ENCODE measurements at places on chromosomes 5 and 9.

- no peak for DNase-seq
Observed at GRCh38 chr9:70574151-70574837, 159.8 kb upstream of the KLF9 start.

DNA sequence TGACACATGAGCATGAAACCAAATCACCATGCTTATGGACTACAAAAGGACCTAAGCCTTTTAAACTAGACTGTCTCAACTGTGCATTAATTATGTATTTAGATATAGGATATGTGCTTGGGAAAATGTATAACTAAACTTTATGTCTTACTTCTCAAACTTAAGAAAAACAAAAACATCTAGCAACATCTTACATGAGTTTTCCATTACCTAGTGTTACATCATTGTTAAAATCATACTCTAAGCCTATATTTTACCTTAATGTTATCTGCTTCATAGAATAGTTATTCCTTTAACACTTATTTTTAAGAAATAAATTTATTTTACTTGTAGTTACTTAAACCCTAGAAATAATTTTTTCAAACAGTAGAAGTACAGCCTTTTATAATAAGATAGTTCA, 24.0 kb downstream of the NME5 start:
- no peak for DNase-seq

DNA sequence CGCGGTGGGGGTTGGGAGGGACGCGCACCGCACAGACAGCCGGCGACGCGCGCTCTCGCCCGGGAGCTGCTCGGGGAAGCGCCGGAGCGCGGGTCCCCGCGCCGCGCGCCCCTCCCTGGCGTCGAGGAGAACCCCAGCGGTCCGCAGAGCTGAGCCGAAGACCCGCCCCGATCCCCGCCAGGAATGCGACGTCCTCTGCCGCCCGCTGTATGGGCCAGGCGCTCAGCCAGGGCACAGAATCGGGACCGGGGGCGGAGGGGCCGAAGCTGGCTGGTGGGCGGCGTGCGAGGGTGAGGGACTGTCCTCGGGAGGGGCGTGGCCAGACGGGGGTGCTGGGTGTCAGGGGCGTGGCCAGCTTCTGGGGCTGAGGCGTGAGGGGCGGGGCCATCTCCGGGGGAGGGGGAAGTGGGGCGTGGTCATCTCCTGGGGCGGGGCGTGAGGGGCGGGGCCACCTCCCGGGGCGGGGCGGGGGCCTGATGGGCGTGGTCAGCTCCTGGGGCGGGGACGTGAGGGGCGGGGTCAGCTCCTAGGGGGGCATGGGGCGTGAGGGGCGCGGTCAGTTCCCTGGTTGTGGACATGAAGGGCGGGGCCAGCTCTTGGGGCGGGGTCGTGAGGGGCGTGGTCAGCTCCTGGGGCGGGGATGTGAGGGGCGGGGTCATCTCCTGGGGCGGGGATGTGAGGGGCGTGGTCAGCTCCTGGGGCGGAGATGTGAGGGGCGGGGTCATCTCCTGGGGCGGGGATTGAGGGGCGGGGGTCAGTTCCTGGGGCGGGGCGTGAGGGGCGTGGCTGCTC, 965 bp downstream of the PTGDS start:
- peak; percentile 87 for DNase-seq

GRCh38 chr9:105074491-105074890, 146.5 kb upstream of the ABCA1 start:
- DNase-seq = no peak

GRCh38 chr9:73151653-73152542, at the start of gene ANXA1:
ANXA1 (plus strand) TSS chr9:73151865; CDS start chr9:73158536, 6,671 bp downstream.
- no peak for DNase-seq

- DNase-seq = no peak
Observed at GRCh38 chr5:143964919-143965318, 153.0 kb downstream of the HMHB1 start.

DNA sequence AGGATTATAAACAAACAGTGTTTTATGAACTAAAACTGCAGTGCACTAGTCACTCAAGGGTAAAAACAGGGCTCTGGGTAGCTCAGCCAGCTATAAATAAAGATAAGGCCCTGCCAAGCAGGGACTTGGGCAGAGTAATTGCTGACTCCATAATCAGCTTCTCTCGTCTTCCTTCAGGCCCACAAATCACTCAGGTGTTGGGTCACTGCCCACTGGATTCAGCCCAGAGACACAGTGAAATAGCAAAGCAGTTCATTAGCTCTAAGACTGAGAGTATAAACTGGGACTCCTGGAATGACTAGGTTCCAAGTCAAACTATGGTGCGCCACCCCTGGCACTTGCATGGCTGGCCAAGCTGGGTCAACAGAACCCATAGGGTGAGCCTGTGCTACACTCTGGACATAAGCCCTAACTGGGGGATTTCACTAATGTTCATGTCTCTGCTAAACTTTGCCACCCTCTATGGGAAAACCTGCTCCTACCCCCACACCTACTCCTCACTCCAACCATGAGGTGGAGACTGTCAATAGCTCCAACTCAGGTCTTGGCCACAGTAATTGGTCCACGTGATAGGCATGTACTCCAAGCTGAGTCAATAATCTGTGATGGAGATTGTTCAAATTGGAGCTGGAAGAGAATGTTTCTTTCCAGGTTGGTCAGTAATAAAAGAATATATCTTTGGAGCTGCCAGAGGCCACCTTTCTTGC, 158.5 kb downstream of the SLIT3 start:
- DNase-seq = no peak

- DNase-seq = no peak
Observed at GRCh38 chr5:77936365-77936693, 160.2 kb upstream of the TBCA start.

DNA sequence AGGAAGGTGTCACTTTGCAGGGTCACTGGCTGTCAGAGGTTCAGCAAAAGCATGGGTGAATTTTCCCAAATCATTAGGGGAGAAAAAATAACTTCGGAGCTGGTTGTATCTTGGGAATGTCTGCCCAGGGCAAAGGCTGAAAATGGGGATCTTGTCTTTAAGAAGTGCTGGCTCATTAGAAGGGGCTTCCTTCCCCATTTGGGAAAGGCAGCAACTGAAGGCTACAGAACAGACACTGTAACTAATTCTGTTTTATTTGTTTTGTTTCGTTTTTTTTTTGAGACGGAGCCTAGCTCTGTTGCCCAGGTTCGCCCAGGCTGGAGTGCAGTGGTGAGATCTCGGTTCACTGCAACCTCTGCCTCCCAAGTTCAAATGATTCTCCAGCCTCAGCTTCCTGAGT, 70.3 kb upstream of the PCA3 start:
- DNase-seq = no peak

GRCh38 chr9:120711841-120712538, 2.3 kb downstream of the MEGF9 start:
- no peak for DNase-seq

DNA sequence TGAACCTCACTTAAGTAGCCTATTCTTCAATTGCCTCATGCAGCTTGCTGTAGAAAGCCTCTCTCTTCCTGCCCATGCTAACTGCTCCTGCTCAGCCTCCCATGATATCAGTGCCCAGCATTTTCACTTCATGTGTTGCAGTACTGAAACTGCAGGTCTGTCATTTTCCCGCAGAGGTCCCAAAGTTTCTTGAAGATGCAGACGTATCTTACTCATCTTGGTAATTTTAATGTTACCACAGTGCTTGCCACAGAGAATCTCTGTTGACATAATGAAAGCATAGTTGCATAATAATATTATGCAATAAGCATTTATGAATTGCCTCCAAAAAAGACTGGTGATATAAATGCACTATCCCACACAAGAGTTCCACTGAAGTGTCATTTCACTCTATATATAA, 561.1 kb upstream of the DAP start:
- DNase-seq = no peak

GRCh38 chr5:143176048-143176447, 227.4 kb downstream of the NR3C1 start:
- DNase-seq = no peak

GRCh38 chr5:111070272-111071134, 1.0 kb upstream of the TSLP start:
- DNase-seq = no peak

GRCh38 chr5:6274846-6275543, 103.4 kb downstream of the MED10 start:
- no peak for DNase-seq

- no peak for DNase-seq
Observed at GRCh38 chr5:107772418-107773310, 101.9 kb upstream of the EFNA5 start.

GRCh38 chr5:27701931-27702903, 663.8 kb upstream of the CDH9 start:
- DNase-seq = no peak

GRCh38 chr5:159059722-159060121, 40.0 kb downstream of the EBF1 start:
- no peak for DNase-seq

GRCh38 chr5:161311146-161311708, 235.3 kb downstream of the GABRB2 start:
- no peak for DNase-seq

DNA sequence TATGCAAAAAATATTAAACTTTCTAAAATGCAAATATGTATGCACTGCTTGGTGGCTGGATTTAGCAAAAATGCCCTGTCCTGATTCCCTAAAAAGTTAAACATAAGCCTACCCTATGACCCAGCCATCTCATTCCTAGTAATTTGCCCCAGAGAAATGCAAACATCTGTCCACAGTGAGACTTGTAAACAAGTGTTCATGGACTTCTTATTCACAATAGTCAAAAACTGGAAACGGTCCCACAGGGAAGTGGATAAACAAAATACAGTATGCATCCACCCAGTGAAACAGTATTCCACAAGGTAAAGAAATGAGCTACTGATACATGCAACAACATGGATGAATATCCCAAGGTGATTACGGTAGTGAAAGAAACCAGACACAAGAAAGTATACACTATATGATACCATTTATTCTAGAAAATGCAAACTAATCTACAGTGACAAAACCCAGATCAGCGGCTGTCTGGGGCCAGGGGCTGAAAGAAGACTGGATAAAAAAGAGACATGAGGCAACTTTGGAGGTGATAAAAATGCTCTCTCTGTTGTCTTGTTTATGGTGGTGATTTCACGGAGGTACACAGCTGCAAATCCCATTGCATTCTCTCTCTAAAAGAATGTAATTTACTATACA, 277.3 kb downstream of the GLIS3 start:
- no peak for DNase-seq

DNA sequence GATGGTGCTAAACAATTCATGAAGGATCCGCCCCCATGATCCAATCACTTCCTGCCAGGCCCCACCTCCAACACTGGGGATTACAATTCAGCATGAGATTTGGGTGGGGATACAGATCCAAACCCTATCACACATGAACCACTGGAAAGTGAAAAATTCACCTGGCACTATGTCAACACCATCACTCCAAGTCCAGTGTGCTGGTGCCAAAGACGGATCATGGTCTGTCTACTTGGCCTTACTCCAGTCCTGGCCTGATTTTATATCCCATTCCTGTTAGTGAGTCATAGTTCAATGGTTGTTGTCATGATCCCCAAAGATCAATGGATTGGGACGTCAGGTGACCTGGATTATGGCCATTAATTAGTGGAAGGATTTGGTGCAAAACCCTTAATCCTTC, 147.4 kb upstream of the RPS23 start:
- no peak for DNase-seq

- DNase-seq = no peak
Observed at GRCh38 chr5:171578049-171578828, 158.8 kb downstream of the FGF18 start.

- DNase-seq = no peak
Observed at GRCh38 chr5:179488491-179488890, 61.9 kb upstream of the RUFY1 start.

DNA sequence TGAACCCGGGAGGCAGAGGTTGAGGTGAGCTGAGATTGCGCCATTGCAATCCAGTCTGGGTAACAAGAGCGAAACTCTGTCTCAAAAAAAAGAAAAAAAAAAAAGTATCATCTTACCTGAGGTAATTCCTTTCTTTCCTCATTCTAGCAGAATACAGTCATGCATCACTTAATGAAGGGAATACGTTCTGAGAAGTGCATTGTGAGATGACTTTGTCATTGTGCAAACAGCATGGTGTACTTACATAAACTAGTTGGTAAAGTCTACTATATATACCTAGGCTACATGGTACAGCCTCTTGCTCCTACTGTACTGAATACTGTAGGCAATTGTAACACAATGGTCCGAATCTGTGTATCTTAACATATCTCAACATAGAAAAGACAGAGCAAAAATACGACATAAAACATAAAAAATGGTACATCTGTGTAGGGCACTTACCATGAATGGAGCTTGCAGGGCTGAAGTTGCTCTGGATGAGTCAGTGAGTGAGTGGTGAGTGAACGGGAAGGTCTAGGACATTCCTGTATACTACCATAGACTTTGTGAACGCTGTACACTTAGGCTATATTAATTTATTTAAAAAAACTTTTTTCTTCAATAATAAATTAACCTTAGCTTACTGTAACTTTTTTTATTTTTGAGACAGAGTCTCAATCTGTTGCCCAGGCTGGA, 100.4 kb downstream of the GLDC start:
- DNase-seq = no peak

DNA sequence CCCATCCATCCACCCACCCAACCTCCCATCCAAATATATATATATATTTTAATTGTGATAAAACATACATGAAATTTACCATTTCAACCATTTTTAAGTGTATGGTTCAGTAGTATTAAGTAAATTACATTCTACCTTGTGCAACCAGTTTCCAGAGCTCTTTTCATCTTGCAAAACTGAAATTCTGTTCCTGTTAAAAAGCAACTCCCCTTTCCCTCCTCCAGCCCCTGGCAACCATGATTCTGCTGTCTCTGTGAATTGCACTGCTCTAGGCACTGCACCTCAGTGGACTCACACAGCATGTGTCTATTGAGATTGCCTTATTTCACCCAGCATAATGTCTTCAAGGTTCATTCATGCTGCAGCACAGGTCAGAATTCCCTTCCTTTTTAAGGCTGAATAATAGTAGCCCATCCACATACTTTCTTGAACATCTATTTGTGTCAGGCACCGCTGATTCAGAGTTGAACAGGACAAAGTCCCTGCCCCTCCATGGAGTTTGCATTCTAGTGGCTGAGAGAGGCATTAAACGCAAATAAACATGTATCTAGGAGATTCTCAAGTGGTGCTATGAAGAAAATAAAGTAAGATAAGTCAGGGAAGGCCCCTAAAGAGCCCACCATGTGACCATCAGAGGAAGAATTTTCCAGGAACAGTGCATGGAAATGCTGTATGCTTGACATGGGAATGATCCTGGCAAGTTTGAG, 24.0 kb downstream of the CSF1R start:
- DNase-seq = no peak

DNA sequence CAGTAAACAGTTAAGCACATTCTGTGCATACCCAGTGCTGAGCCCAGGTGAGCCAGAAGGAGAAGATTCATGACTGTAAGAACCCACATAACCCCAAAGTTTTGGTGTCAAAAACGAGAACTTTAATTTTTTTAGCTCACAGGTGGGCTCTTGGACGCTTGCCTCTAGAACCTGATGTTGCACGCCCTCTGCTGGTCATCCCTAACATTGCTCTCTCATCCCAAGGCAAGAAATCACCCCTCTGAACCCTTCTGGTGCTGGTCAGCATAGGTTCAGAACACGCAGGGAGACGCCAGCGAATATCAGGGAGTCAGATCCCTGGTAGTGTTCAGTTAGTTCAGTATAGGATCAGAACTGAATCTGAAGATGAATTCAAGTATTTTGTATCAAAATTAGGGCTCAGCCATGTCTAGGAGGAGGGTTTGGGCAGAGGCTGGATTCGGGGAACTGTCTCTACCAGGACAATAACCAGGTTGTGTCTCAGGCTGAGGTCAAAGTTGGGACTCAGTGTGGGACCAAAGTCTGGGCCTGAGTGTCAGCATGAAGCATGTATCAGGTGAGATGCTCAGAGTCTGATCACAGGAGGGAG, 4.1 kb upstream of the DNAJB5 start:
- peak; percentile 16 for DNase-seq

GRCh38 chr5:80986382-80986781, 26.2 kb downstream of the RASGRF2 start:
- no peak for DNase-seq

- no peak for DNase-seq
Observed at GRCh38 chr9:98597236-98597771, 111.4 kb downstream of the GABBR2 start.
